Stimulated activated CD8-positive, alpha-beta memory T cell treated with anti-CD3 and anti-CD28 coated beads, Interleukin-4, amount 100 ng/mL, for 48 hours (primary cell): ENCODE measurements at places on chromosomes 6 and 20.

- DNase-seq: no peak
Measured at GRCh38 chr6:97282238-97282725, 734 bp downstream of the MMS22L start.

GRCh38 chr6:145025488-145025887, 709.8 kb downstream of the EPM2A start:
- DNase-seq: no peak

GRCh38 chr6:121237859-121238258, 96.4 kb downstream of the TBC1D32 start:
- DNase-seq: no peak

- no peak for DNase-seq
Measured at GRCh38 chr6:166591026-166591425, 4.5 kb upstream of the RAMACL start.

GRCh38 chr6:24329451-24329850, 28.4 kb downstream of the DCDC2 start:
- DNase-seq: no peak

DNA sequence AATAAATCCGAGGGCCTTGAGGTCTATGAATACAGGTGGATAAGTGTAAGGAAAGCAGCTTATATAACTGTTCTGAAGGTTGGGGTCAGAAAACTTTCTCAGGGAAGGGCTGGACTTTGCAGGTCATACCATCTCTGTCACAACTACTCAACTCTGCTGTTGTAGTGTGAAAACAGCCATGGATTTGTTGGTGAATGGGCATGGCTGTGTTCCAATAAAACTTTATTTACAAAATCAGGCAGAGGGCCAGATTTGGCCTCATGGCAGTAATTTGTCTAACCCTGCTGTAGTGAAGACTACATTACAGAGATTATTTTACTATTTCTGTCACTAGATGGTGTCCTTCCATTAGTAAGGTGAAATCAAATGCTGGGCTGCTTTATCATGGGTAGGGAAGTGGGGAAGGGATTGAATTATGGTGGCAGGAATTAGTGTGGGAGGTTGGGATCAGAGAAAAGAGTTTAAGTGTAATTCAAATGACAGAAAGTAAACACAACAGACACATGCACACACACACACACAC, 409.6 kb upstream of the CHD6 start:
- DNase-seq: no peak

DNA sequence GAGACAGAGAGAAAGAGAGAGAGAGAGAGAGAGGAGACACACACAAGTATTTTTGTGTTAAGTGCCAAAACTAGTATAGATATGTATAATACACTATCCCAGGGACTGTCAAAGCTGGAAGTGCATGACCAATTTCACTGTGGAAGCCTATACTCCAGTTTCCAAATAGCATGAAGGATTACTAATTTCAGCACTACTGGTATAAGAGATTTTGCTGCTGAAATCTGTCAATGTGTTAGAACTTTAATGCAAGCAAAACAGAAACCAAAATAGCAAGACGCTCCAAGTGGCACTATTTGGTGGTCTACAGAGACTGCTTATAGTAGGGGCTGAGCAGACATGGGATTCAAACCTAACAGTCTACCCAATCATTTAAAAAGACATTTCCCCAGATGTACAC, 284.8 kb downstream of the BTBD9 start:
- no peak for DNase-seq

GRCh38 chr6:52726741-52727535, 36.3 kb downstream of the GSTA2 start:
- DNase-seq: no peak

GRCh38 chr20:20561172-20561571, 151.3 kb downstream of the RALGAPA2 start:
- no peak for DNase-seq

GRCh38 chr6:121885399-121886152, 450.1 kb downstream of the GJA1 start:
- no peak for DNase-seq
